ENCODE measurements at places on chromosomes 5 and 9. TPM values are rescaled to one million over a fixed set of nuclear protein-coding genes. Genes with fewer than 3 reads are reported as not detected.

The SAXO1 gene
- total RNA-seq, result 0.14 TPM

DNA sequence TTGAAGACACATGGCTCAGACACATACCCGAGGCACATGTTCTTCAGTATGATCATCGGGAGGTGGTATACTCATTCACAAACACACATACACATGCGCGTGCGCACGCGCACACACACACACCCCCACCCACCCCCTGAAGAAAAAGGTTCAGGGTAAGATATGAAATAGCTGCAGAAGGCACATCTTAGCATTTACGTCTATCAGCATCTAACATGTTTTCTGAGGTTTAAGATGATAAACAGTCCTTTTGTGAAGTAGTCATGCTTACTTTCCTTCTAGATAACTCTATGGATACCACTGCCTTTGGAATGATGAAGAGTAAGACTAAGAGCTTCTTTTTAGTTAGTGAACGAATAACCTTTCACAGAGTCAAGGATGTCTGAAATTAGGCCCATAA is 105.1 kb upstream of the GNA14 start:
- DNase-seq, result no peak
- peaks cover 23% of the 10 kb centered on the region for H3K36me3 ChIP-seq
- H3K27me3 ChIP-seq, result no peaks in the 10 kb centered on the region
- no peak overlapping the region for H3K4me3 ChIP-seq
- H3K27ac ChIP-seq, result no peak overlapping the region
- H3K4me1 ChIP-seq, result peaks cover 7% of the 10 kb centered on the region

- DNase-seq, result no peak
- H3K27ac ChIP-seq, result no peak overlapping the region
- H3K4me1 ChIP-seq, result peaks cover 22% of the 10 kb centered on the region
Observed at GRCh38 chr5:10513501-10514442, 50.1 kb upstream of the ANKRD33B start.

DNA sequence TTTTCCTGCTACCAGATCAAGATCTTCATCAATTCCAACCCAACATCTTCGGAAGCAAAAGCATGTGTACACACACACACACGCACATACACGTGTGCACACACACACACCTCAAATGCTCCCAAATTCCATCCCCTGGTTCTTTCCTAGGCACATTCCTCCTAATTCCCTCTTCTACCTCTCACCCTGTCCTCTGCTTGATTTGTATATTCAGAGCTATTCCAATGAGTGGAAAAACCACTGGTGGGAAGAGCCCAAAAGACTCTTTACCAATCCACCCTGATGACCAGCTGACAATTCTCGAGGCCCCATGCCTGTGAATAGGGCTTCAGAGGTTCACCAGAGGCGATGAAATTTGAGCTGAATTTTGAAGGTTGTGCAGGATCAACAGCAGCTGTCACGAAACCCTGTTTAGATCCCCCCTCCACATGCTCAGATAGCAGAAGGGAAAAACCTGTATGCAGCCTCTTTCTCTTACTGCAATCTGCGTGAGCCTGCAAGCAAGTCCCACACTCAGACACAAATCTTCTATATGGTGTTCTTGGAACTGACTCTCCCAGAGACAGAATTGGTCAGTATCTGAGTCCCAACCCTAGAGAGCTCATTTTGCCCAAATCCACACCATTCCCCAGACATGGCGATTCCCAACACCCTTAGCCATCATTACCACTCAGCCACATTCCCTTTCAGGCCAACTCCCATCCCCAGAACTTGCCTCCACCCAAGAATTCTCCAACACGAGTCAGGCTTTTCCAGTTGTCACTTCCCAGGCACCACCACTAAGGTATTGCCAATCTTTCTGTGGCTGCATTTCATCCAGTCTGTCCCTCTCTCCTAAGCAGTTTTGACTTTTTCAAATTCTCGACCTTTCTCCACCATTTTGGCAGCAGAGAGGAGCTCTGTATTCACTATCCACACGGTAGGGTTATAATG is 4.3 kb upstream of the TRIO start:
- peaks cover 15% of the 10 kb centered on the region for H3K4me1 ChIP-seq
- peak overlapping the region; percentile 34 for H3K4me3 ChIP-seq
- no peak for DNase-seq
- H3K36me3 ChIP-seq, result no peaks in the 10 kb centered on the region
- no peak overlapping the region for H3K27ac ChIP-seq

GRCh38 chr5:138523406-138523805 is 19.6 kb downstream of the ETF1 start:
- no peak overlapping the region for H3K4me3 ChIP-seq
- H3K4me1 ChIP-seq, result peaks cover 15% of the 10 kb centered on the region
- no peaks in the 10 kb centered on the region for H3K36me3 ChIP-seq
- peak overlapping the region; percentile 31 for H3K27ac ChIP-seq
- no peak for DNase-seq
